ENCODE measurements at places on chromosomes 11 and 22. TPM values are rescaled to one million over a fixed set of nuclear protein-coding genes. Genes with fewer than 3 reads are reported as not detected.

DNA sequence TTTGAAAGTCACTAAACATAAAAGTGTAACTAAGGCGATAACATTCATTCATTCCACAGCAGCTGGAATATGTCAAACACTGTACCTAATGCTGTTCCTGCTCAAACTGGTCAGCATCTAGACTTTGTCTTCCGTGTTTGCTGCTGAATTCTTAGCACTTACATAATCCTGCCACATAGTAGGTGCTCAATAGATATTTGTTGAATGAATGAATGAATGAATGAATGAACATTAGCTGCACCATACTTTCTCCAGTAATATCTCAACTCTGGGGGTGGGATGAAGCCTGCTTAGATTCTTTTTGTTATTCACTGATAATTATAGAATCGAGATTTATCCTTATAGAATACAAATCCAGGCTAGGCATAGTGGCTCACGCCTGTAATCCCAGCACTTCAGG, 6.6 kb upstream of the RNF169 start:
- DNase-seq = no peak

GRCh38 chr11:113528982-113529381, 53.8 kb upstream of the DRD2 start:
- DNase-seq = no peak

DNA sequence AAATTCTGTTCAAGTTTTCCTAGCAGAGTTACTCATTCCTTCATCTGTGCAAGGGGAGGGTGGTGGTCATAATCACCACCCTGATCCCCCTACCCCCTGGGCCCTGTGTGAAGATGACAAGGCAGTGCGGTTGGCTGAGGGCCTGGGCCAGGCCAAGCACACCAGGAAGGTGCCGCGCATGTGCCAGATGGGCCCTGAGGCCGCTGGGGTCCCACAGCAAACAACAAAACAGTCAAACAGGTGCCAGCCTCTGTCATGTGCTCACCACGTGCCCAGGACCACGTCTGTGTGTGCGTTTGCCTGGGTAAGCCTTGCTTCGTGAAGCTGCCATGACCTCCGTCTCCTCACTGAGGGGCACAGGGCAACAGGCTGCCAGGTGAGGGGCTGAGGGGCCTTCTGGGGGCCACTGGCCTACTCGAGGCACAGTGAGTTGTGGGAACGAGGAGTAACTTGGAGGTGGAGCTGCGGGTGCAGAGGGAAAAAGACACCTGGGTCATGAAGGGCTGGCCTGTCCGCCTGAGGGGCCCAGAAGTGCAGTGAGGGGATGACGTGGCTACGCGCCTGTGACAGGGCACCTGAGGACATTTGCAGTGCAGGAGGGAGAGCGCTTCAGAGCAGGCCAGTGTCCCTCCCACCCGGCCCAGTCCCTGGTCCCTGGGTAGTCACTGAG, 25.8 kb downstream of the RSPH14 start:
- no peak for DNase-seq

DNA sequence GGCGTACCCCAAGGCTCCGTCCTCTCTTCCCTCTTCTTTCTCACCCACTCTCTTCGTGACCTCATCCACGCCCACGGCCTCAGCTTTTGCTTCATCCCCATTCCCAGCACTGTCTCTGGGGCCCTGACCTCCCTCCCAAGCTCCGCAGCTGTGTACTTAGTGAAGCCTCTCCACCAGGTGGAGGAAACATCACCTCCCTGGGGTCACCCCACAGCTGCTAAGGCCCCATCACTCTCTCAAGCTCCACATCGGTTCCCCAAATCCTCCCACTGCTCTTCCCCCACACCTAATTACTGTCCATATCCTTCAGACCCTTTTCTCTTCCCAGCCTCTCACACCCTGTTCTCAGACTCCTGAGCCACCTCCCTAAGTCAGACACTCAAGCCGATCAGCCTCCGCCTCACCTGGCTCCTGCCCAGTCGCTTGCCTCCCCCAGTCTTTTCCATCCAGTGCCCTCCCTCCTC, 7.9 kb upstream of the SYT7 start:
- peak; percentile 58 for DNase-seq

DNA sequence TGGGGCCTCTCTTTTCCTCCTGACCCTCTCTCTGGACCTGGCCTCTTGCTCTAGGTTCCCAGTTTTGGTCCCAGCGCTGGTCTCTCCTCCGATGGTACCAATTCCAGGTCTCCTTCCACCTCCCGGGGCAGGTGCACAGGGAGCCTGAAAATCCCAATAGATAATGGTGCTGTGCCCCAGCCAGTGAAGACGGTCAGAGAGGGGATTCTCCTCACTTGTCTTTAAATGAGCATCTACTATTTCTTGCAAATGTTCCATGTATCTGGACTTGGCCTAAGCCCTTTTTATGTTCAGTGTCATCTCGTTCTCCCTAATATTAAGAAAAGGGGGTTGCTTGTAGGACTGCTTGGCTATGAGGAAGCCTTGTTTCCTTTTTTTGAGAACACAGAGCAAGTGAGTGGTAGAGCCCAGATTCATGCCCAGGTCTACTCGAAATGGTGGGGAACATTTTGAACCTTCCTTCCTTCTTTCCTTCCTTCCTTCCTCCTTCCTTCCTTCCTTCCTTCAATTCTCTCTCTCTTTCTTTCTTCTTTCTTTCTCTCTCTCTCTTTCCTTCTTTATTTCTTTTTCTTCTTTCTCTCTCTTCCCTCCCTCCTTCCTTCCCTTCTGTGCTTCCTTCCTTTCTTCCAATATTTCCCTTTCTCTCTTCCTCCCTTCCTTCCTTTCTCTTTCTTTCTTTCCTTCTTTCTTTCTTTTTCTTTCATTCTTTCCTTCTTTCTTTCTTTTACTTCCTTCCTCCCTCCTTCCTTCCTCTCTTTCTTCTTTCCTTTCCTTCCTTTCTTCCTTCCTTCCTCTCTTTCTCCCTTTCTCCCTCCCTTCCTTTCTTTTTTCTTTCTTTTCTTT, 620 bp downstream of the APOBEC3A start:
- no peak for DNase-seq

- DNase-seq = no peak
These were observed 22.3 kb downstream of the KCNQ1 start for GRCh38 chr11:2466869-2467694.

GRCh38 chr22:36610567-36610966, 81.6 kb upstream of the EIF3D start:
- DNase-seq = no peak

Gene MED19
- 36.1 TPM for total RNA-seq

Gene C11orf97
- total RNA-seq = not detected

Gene TRPM5
- total RNA-seq = 0.67 TPM

GRCh38 chr11:112797648-112798293, 163.4 kb upstream of the NCAM1 start:
- peak; percentile 90 for DNase-seq

- DNase-seq = no peak
These were observed 201.7 kb downstream of the ARHGAP42 start for GRCh38 chr11:100888836-100889235.

Gene OR52E8
- total RNA-seq = not detected

Gene CELSR1
- total RNA-seq = 34.7 TPM

DNA sequence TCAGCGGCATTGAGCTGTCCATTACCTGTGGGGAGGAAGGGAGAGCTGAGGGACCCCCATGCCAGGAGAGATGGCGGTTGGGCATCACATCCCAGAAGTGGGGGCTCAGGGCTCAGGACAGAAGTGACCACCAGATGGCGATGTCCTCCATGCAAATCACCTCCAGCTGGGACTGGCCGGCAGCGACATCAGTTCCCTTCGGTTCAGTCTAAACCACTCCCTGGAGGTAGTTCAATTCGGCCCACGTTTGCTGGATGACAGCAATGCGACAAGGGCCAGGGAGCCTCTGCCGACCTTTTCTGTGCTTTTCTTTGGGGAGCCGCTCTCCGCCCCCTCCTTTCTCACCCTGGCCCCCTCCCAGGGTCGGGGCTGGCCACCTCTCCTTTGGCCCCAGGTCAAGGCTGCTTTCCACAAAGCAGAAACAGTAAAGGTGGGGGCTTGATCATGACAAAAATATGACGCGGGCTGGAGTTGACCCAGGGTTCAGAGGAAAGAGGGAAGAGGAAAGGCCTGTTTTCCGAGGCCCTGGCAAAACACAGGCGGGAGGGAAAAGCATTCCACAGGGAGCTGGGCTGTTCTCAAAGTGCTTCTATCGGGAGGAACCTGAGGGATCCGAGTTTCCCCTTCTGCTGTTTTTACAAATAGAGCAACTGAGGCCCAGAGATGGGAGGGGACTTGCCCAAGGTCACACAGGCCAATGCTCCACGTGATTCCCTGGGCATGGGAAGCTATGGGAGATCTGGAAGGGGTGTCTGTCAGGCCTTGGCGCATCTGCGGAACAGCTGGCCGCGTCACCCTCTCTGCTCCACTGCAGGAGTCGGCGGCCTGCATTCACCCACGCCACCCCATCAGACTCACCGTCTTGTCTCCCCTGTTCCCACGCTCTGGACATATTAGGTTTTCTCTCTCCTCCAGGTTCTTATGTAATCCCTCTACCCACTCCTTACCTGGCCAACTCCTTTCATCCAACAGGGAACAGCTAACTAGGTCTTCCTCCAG, 54.7 kb downstream of the FBXO7 start:
- DNase-seq = peak; percentile 84

- DNase-seq = no peak
These were observed 33.5 kb upstream of the FADD start for GRCh38 chr11:70169632-70170031.

Gene TRIM22
- 25.4 TPM for total RNA-seq

DNA sequence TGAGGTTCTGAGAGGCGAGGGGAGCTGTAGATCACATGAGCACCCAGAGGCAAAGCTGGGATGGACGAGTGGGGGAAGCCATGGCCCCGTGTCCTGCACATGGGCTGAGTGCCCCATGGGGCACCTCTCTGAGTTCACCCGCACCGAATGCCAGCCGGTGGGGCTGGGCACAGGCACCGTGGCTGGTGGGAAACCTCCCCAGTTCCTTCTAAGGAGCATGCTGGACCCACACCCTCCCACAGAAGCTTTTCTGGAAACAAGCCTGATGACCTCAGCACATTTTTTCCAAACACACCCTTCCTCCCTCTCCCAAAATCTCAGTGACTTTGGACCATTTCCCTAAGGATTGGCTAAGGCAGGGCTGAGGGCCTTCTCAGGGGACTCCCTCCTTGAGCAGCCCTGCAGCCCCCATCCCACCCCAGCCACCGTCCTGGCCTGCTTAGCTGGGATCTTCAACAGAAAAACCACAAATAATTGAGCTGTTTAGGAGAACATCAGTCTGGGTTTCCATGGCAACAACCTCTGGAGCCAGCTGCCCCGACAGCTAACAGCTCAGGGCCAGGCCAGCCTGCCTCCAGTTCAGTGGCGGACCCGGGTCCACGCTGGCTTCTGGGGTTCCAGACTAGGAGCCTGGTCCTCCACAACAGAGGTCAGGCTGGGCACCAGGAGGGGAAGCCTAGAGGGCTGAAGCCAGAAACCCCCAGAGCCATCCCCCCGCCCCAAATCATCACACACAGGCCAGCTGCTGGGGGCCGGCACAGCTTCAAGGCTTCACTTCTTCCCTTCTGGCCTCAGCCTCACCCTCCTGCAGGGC, 18.1 kb upstream of the LINC01488 start:
- no peak for DNase-seq

DNA sequence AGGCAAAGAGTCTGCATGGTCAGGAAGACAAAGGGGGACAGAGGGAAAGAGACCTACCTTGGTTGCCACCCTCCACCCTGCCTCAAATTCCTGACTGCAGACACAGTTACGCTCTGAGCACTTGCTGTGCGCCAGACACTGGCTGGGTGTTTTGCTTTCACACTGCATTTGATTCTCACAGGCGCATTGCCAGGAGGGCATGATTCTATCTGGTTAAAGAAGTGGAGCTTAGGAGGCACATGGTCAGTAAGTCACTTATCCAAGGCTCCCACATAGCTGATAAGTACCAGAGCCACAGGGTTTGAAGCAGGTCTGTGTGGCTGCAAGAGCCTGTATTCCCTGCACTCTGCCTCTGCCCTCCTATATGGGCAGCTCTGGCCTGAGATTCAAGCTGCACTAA, 103.9 kb downstream of the TIMP3 start:
- DNase-seq = peak; percentile 98

- no peak for DNase-seq
These were observed 1.5 kb downstream of the RPL3 start for GRCh38 chr22:39317775-39318506.

Gene GNAZ
- total RNA-seq = 5.1 TPM

Gene KRTAP5-1
- not detected for total RNA-seq

- no peak for DNase-seq
These were observed 50.4 kb downstream of the TCP11L1 start for GRCh38 chr11:33089776-33090175.

- no peak for DNase-seq
These were observed 6.9 kb downstream of the VWA5A start for GRCh38 chr11:124122123-124122522.

DNA sequence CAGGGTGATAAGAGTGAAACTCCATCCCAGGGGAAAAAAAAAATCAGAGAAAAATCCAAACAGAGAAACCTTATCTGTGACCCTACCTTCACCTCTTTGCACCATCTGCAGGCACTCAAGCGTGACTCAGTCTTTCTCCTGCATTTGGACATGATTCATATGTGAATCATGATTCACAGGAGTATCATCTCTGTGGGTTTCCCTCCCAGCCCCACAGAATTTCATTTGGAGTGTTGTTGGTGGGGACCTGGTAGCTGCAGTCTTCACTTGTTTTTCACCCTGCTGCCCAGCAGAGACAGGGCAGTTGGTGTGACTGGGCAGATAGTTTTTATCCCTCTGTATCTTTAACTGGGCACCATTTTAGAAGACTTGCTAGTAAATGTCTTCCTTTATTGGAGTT, 75.7 kb downstream of the DEPDC5 start:
- DNase-seq = no peak

DNA sequence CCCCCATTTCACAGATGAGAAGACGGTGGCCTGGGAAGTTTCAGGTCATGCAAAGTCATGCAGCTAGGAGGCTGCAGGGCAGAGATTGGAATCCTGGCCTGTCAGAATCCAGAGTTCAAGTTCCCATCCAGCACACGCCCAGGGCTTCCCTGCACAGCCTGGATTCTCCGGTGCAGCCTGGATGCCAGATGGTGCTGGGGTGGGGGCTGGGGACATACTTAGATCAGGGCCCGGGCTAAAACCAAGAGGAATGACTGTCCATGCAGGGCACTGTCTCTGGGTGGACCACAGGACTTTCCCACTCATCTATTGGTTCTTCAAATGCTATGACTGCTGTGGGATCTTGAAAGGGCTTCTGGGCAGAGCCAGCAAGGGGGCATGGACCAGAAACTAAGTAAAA, 24.6 kb downstream of the LMO1 start:
- DNase-seq = no peak

DNA sequence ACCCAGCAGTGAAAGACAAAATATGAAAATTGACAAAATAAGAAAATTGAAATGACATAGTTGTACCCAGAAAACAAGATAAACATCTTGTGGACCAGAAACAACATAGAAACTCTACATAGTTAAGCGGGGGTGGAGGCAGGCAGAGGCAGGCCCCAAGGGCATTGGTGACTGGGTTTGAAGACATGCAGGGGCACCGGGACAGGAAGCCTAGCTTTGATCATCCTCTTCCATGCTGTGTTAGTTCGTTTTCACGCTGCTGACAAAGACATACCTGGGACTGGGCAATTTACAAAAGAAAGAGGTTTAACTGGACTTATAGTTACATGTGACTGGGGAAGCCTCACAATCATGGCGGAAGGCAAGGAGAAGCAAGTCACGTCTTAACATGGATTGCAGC, 33.5 kb upstream of the CRTAM start:
- no peak for DNase-seq
